ENCODE measurements at places on chromosomes 11 and 22. TPM values are rescaled to one million over a fixed set of nuclear protein-coding genes. Genes with fewer than 3 reads are reported as not detected.

Gene MRGPRF
- total RNA-seq = 12.8 TPM

Gene TTC36
- 0.95 TPM for total RNA-seq

- no peak for DNase-seq
Measured at GRCh38 chr22:23696326-23696851, 5.6 kb downstream of the RGL4 start.

DNA sequence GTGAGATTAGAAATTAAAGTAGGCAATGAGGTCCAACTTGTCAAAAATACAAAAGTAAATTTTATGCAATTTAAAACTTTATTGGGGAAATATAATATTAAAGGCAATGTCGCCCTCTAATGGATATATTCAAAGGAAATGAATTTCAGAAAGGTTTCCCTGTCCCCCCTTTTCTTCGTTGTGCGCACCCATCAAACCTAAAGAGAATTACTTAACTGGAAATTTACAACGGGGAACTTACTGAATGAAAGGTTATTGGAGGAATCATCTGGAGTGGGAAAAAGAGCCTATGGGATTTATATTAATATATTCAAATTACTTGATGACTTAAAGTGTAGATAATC, 1.7 kb upstream of the ABTB2 start:
- no peak for DNase-seq

- DNase-seq = no peak
Measured at GRCh38 chr22:19321757-19322156, 30.2 kb upstream of the CLTCL1 start.

GRCh38 chr11:57144075-57144474, 37.7 kb upstream of the LRRC55 start:
- DNase-seq = no peak

DNA sequence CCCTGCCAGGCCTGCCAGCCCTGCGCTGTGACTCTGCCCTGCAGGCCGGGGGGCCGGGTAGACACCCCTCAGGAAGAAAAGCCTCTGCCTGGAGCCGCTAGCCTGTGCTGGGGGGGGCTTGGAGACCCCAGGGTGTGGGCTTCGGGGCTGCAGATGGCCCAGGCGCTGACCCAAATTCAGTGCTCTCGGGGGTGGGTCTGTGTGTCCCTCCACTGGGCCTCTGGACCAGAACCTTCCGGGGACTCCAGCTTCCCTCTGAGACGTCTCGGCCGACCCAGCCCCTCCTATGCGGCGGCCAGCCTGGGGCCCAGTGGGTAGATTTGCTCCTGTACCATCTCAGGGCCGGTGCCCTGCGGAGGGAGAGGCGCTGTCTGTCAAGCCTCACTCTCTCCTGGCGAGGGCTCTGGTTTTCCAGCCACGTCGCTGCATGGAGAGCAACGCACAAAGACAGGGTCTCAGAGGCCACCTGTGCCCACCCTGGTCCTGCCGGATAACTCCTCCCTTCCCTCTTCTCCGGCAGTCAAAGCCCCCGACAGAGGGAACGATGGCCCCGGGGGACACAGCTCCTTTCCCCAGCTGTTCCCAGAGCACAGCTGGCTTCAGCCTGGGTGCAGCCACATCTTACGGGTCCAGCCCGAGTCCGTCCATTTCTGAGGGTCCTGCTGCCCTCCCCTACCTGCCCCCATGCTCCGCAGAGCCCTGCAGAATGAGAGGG, 40.1 kb upstream of the TOLLIP start:
- DNase-seq = no peak

Measured in lung (tissue), 17 donors.